T-helper 17 cell (primary cell): ENCODE measurements at places on chromosomes 1 and 21. TPM values are rescaled to one million over a fixed set of nuclear protein-coding genes. Genes with fewer than 3 reads are reported as not detected.

RNF115 gene
- total RNA-seq: 16.6 TPM

- DNase-seq: peak; percentile 48
- no peak overlapping the region for H3K27ac ChIP-seq
- H3K4me1 ChIP-seq: peaks cover 30% of the 10 kb centered on the region
- H3K27me3 ChIP-seq: no peaks in the 10 kb centered on the region
These were observed 207.8 kb downstream of the SLC45A1 start for GRCh38 chr1:8525558-8526275.

DNA sequence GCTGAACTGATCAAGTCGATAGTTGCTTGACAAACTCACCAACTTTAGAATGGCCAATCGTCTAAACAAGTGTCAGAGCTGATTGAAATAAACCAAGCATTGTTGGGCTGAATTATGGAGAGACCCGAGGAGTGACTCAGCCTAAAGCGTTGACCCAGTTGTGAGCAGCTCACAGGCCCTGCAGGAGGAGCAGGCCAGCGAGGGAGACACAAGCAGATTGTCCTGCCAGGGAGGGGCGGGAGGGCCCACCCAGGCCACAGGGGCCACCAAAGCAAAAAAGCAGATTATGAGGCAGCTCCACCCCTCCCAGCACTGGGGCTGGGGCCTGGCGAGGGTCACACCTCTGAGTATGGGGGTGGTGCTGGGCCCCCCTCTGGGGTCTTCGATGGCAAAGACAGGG, 10.1 kb upstream of the MATN1 start:
- H3K36me3 ChIP-seq: peaks cover 6% of the 10 kb centered on the region
- DNase-seq: no peak
- no peaks in the 10 kb centered on the region for H3K27me3 ChIP-seq
- H3K4me3 ChIP-seq: no peak overlapping the region

DNA sequence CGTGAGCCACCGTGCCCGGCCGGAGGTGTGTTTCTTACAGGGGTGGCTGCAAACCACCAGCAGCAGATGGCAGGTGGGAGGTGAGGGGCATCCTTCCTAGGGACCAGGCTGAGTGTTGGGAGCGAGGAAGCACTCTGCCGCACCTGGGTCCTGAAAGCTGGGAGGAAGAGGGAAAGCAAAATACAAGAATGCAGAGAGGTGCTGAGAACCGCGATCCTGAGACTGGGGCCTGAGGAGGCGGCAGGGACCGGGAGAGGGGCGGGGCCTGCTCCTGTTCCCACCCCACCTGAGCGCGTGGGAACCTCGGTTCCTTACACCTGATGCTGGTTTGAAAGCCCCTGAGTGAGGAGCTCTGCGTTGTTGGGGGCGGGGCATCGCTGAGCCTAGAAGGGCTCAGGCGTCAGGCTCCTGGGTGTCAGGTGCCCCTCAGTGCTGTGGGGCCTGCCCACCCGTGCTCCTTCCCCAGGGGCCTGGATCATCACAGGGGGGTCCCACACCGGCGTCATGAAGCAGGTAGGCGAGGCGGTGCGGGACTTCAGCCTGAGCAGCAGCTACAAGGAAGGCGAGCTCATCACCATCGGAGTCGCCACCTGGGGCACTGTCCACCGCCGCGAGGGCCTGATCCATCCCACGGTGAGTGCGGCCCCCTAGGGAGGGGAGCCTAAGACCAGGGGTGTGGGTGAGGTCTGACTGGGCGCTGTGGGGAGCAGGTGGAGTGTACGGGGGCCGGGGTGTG, 15.5 kb downstream of the TRPM2 start:
- H3K4me1 ChIP-seq: peaks cover 8% of the 10 kb centered on the region
- DNase-seq: no peak
- H3K27ac ChIP-seq: no peak overlapping the region

DNA sequence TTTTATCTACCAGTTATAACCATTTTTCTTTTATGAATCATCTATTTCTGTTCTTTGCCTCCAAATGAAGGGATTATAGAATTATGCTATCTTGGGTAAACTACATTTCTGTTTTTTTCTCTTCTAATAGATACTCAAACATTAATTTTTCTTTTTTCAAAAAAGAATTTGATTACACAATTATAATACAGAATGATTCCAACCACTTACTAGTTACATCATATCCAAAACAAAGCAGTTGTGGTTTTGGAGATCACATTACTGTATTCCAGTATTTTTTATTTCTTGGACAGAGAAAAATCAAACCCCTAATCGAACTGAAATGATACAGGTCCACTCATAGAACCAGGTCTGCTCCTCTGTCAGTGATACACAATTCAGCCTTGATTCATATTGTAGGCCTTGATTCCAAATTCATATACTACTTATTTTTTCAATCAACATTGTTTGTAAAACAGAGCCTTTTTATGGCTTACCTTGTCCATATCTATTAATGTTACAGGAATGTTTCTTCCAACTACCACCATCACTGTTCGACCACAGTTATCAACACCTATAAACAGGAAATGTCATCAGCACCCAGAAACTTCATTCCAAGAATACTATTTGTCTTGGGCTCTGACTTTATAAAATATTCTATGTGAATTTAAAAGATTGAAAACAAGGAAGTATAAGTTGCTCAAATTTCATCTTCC, 43.2 kb downstream of the GDAP2 start:
- H3K27me3 ChIP-seq: no peaks in the 10 kb centered on the region
- H3K27ac ChIP-seq: peak overlapping the region; percentile 59
- no peak for DNase-seq
- no peak overlapping the region for H3K4me3 ChIP-seq

- no peaks in the 10 kb centered on the region for H3K36me3 ChIP-seq
- no peak overlapping the region for H3K4me3 ChIP-seq
- no peaks in the 10 kb centered on the region for H3K4me1 ChIP-seq
- H3K27ac ChIP-seq: no peak overlapping the region
These were observed 167.4 kb upstream of the PRMT6 start for GRCh38 chr1:106889059-106889458.

GRCh38 chr1:177130451-177130945, 34.0 kb downstream of the ASTN1 start:
- H3K36me3 ChIP-seq: no peaks in the 10 kb centered on the region
- H3K4me3 ChIP-seq: no peak overlapping the region
- no peak overlapping the region for H3K27ac ChIP-seq
- H3K4me1 ChIP-seq: no peaks in the 10 kb centered on the region
- no peaks in the 10 kb centered on the region for H3K27me3 ChIP-seq

DNA sequence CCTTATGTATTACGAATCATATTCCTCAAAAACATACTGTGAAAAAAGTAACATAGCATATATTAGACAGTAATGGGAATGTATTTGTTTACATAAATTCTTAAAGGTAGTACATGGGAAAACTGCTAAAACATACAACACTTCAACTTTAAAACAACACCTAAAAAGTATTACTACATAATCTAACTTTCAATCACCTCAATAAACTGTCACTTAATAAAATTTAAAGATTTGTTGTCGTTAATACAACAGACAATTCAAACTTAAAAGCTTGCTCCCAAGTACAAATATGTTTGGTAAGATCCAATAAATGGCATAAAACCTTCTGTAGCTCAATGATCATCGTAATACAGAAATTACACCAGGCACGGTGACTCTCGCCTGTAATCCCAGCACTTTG, 3.7 kb downstream of the ARID4B start:
- DNase-seq: no peak
- H3K27me3 ChIP-seq: no peaks in the 10 kb centered on the region
- peaks cover 21% of the 10 kb centered on the region for H3K36me3 ChIP-seq
- peak overlapping the region; percentile 87 for H3K4me3 ChIP-seq

DNA sequence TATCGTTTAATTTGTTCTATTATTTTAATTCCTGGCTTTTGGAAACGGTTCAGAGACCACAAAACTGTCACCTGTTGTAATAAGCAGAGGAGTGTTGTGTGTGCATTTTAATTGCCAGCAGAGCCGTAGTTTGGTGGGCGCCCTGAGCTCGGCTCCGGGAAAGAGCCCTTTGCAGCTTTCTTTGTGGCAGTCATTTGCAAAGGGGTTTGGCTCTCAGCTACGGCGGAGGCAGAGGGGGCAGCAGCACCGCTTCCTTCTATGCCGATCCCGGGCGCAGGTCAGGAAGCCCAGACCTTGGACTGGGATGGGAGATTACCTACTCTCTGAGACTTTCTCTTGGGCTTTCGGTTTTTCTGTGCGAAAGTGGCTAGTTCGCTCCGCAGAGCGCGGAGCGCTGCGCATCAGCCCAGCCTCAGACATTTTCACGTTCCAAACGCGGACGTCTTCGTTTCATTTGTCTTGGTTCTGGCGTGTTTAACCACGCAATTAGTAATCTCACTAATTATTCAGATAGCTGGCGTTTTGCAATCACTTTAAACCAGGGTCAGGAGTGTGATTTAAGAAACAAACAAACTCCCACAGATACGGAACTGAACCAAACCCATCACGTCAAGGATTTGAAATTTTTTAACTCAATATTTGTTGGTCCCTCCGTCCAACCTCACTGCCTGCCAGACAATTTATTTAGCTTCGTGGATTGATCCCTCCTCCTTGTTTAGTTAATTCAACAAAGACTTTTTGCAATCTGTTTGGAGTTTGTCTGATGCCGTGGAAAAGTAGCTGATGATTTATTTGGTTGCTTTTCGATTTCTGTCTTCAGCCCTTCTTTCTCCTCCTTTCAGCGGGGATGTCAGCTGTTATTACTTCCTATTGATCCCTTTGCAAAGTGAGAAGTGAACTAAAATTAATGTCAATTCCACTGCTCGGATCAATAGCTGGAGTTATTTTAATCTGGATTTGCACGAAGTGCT, 3.9 kb downstream of the RNF220 start:
- H3K4me1 ChIP-seq: peaks cover 17% of the 10 kb centered on the region
- H3K4me3 ChIP-seq: peak overlapping the region; percentile 62
- peaks cover 5% of the 10 kb centered on the region for H3K36me3 ChIP-seq
- no peak overlapping the region for H3K27ac ChIP-seq
- peaks cover 14% of the 10 kb centered on the region for H3K27me3 ChIP-seq
- DNase-seq: no peak

DNA sequence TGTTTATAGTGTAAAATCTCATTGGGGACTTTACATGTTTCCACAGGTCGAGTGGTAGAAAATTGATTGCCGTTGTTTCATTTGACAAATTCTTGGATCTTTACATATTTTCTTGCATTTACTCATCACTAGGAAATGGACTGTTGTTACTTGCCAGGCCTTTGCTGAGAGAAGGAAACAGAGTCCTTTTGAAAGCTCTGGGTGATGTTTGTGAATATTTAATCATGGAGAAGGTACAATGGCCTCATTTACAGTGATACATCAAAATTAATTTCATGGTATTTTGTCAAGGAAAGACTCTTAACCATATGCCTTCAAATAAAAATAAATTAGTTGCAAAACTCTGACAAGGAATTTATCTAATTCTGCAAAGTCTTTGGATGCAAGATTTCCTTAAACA, 198.0 kb downstream of the GRIK1 start:
- no peak overlapping the region for H3K4me3 ChIP-seq
- H3K27me3 ChIP-seq: peaks cover 14% of the 10 kb centered on the region
- H3K27ac ChIP-seq: no peak overlapping the region
- H3K36me3 ChIP-seq: no peaks in the 10 kb centered on the region
- H3K4me1 ChIP-seq: peaks cover 2% of the 10 kb centered on the region
- DNase-seq: no peak

SPOCD1 gene
- 0.30 TPM for total RNA-seq

PRELP gene
- not detected for total RNA-seq

- no peak overlapping the region for H3K27ac ChIP-seq
- peaks cover 11% of the 10 kb centered on the region for H3K4me1 ChIP-seq
- H3K36me3 ChIP-seq: peaks cover 2% of the 10 kb centered on the region
- H3K27me3 ChIP-seq: peaks cover 37% of the 10 kb centered on the region
These were observed 49.1 kb downstream of the RAP1GAP start for GRCh38 chr1:21620011-21620410.

GRCh38 chr1:88647249-88647645, 36.8 kb upstream of the PKN2 start:
- no peak overlapping the region for H3K27ac ChIP-seq
- no peak for DNase-seq
- peaks cover 53% of the 10 kb centered on the region for H3K27me3 ChIP-seq
- H3K4me3 ChIP-seq: no peak overlapping the region
- peaks cover 3% of the 10 kb centered on the region for H3K4me1 ChIP-seq

DNA sequence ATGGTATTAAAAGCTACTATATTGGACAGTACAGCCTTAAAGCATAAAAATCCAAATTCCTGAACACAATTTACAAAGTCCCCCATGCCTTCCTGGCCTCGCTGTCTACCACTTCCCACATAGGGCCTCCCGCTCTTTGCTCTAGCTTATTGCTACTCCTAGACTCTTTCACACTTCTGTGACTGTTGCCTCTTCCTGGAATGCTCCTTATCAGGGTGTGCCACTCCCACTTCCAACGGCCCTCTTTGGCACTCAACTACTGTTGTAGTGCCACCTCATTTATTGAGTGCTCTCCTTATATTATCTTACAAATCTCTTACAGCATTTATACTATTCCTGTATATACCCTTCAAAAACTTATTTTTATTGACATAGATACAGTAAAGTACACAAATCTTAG, 4.8 kb downstream of the SARS1 start:
- H3K27ac ChIP-seq: peak overlapping the region; percentile 59
- H3K36me3 ChIP-seq: peaks cover 9% of the 10 kb centered on the region
- peaks cover 45% of the 10 kb centered on the region for H3K4me1 ChIP-seq
- no peaks in the 10 kb centered on the region for H3K27me3 ChIP-seq
- DNase-seq: no peak

- H3K36me3 ChIP-seq: peaks cover 3% of the 10 kb centered on the region
- H3K4me1 ChIP-seq: peaks cover 16% of the 10 kb centered on the region
- DNase-seq: no peak
- H3K27me3 ChIP-seq: no peaks in the 10 kb centered on the region
- H3K27ac ChIP-seq: no peak overlapping the region
These were observed 3.0 kb upstream of the NDUFS5 start for GRCh38 chr1:39023140-39023539.

DNA sequence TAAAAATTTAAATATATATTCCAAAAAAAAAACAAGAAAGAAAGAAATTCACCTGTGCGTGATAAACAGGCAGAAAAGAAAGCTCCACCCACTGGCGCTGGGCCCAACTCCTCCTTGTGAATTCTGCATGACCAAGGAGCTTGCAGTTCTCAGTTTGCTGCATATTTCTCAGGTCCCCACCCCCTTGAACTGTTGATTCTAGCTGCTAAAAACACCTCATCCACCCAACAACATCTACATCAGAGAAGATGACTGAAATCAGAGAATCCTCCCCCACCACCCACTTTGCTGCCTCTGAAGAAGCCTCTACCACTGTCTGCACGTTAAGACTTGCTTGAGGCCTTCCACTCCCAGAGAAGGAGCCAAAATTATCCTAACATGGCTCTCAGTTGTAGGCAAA, 104.8 kb downstream of the RGS2 start:
- DNase-seq: no peak
- no peaks in the 10 kb centered on the region for H3K27me3 ChIP-seq
- no peak overlapping the region for H3K27ac ChIP-seq
- peaks cover 3% of the 10 kb centered on the region for H3K36me3 ChIP-seq
- no peaks in the 10 kb centered on the region for H3K4me1 ChIP-seq
- no peak overlapping the region for H3K4me3 ChIP-seq

GRCh38 chr1:13570924-13571323, 12.7 kb upstream of the PDPN start:
- H3K27me3 ChIP-seq: peaks cover 34% of the 10 kb centered on the region
- H3K4me1 ChIP-seq: no peaks in the 10 kb centered on the region
- H3K36me3 ChIP-seq: no peaks in the 10 kb centered on the region
- no peak overlapping the region for H3K27ac ChIP-seq
